Ammon's horn (tissue), 1 donor: ENCODE measurements at places on chromosomes 4 and X.

DNA sequence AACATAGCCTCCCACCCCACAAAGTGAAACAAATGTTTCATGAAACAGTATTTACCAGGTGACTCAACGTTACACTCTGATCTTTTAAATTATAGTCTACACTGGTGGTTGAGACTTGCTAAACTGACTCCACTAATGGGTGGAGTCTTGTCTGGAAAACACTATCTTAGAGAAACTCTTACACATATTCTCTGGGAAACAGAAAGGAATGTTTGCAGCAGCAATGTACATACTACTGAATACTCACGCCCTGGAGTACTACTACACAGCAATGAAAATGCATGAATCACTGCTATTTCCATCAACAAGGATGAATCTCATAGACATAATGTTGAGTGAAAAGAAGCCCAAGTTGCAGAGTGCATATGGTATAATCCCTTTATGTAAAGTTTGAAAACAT, 208.5 kb upstream of the IGFBP7 start:
- no peak for DNase-seq

DNA sequence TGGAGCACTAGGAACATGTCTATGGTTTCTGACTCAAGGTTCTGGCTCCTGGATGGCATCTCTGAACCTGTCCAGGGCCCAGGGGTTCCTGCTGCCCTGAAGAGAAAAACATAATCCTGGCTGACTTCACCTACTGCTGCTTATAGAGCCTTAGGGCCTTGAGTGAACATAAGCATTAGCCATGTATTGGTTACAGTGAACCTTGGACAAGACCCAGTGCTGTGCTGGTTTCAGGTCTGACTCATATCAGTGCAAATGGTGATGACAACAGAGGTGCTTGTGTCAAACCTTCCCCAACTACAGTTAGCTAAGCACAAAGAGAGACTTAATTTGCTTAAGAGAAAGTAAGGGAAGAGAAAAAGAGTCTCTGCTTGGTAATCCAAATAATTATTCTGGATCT, 1047.2 kb downstream of the GLUD2 start:
- DNase-seq = no peak

GRCh38 chr4:825063-825970, 612 bp downstream of the CPLX1 start:
- DNase-seq = no peak

GRCh38 chr4:16992566-16993225, 94.3 kb upstream of the LDB2 start:
- no peak for DNase-seq

- no peak for DNase-seq
Observed at GRCh38 chr4:168683595-168683994, 186.7 kb downstream of the PALLD start.

DNA sequence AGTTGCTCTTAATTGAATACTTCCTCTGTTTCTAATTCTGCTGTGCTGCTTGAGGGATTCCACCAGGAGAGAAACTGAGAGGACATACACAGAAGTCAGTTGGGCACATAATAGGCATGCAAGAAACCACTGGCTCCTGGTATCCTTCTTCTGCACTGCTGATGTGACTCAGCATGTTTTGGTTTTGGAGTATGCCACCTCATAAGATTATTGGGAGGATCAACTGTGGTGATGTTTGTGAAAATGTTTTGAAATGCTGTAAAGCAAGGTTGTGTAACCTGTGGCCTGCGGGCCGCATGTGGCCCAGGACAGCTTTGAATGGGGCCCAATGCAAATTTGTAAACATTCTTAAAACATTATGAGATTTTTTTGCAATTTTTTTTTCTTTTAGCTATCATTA, 119.6 kb downstream of the GATB start:
- no peak for DNase-seq

GRCh38 chrX:122567911-122568310, 616.2 kb upstream of the GRIA3 start:
- no peak for DNase-seq

- peak; percentile 1 for DNase-seq
Observed at GRCh38 chrX:44997282-44997812, 124.4 kb downstream of the KDM6A start.

GRCh38 chr4:81786766-81787165, 315.1 kb upstream of the RASGEF1B start:
- no peak for DNase-seq

- DNase-seq = no peak
Observed at GRCh38 chrX:3648084-3648483, 65.4 kb downstream of the PRKX start.

- DNase-seq = no peak
Observed at GRCh38 chr4:123064390-123064789, 142.0 kb upstream of the NUDT6 start.

DNA sequence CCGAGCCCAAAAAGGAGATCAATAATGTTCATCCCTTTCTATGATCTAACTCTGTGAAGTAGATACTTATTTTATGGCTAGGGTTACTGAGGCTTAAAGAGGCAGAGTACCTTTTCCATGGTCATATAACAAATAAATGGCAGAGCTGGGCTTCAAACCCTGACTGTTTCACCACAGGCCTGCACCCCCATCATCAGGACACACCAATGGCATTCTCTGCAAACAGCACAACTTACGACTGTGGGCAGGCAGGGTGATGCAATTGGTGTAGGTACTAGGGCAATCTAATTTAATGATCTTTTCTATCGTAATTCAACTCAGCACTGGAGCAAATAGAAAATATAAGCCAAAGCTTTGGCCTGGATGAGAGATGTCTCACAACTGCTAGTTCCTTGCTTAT, 118.8 kb upstream of the CBR4 start:
- no peak for DNase-seq

DNA sequence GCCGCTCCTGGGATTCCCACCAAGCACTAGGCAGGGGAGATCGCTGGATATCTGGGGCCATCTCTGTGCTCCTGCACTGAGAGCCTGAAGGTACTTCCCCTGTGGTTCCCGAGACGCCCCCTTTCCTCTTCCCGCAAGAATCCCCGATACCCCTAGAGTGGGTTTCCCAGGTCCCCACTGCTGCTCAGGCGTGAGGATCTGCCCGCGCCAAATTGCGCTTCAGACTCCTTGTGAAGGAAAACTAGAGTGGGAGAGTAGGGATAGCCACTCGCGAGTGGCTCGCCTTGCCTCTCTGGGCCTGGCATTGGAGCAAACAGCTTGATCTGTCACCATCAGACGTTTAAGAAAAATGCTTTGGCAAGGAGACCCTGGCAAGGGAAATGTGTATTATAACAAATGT, 1.5 kb downstream of the IL1RAPL2 start:
- no peak for DNase-seq

DNA sequence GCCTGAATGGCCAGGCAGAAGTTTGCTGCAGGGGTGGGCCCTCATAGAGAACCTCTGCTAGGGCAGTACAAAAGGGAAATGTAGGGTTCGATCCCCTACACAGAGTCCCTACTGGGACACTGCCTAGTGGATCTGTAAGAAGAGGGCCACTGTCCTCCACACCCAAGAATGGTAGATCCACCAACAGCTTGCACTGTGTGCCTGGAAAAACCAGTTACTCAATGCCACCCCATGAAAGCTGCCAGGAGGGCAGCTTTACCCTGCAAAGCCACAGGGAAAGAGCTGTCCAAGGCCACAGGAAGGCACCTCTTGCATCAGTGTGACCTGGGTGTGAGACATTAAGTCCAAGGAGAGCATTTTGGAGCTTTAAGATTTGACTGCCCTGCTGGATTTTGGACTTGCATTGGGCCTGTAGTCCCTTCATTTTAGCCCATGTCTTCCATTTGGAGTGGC, 781.6 kb downstream of the TRAM1L1 start:
- DNase-seq = no peak

DNA sequence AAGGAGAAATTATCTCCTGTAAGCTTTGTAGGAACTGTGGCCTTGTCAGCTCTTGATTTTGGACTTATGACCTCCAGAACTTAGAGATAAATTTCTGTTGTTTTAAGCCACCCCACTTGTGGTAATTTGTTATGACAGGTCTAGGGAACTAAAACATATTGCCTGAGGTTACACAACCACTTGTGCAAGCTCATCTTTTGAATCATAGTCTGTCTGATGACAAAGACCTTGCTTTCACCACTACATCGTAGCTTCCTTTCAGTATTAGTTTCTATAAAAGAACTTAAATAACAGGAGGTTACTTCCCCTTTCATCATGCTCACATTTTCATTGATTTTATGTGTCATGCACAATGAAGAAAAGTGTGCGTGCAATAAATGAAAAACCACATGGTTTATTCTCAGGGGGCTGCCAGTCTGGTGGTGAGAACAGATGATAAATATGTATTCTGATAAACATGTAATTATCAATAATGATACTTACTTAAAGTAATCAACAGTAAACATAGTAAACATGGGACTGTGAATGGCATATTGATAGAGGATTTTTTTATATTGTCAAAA, 690.0 kb upstream of the HS3ST1 start:
- DNase-seq = no peak

DNA sequence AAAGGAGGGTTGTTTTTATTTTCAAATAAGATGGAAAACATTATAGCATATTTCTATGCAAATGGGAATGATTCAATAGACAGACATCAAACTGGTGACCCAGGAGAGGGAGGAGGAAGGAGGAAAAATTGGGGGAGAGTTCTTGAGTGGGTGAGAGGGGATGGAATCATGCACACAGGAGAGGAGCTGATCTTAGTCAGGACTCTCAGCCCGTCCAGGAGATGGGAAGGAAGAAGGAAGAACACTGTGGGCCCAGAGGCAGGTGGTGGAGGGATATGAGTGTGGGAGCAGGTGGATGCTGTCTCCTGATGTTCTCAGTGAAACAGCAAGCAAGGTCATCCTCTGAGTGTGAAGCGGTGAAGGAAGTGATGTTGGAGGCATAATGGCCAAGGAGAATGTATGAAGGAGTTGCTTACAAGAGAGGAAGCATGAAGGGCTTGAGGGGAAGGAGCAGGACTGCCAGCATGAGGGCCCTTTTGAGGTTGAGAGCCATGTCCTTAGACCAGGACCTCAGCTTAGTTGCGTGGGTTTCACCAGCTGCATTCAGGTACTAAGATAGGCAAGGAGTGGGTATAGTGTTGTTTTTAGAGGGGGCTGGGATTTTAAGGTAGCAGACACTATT, 161.7 kb upstream of the NAP1L5 start:
- peak; percentile 18 for DNase-seq

DNA sequence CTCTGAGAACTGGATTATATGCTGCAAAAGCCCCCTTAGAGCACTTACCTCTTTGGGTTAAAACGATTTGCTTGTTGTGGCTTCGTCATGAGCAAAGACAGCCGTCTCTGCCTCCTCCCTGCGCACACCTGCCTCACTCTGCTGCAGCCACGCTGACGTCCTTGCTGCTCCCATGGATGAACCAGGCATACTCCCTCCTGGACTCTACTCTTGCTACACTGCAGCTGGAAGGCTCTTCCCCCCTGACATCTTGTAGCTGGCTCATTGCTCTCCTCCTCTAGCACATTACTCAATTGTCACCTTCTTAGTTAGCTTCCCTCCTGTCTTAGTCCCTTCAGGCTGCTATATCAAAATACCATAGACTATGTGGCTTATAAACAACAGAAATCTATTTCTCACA, 59.3 kb downstream of the FAM114A1 start:
- no peak for DNase-seq

- no peak for DNase-seq
Observed at GRCh38 chrX:1026263-1027015, 186.0 kb downstream of the CRLF2 start.

- no peak for DNase-seq
Observed at GRCh38 chr4:160685729-160686128, 1478.1 kb downstream of the FSTL5 start.

- DNase-seq = no peak
Observed at GRCh38 chr4:173247321-173247720, 78.7 kb downstream of the GALNT7 start.

DNA sequence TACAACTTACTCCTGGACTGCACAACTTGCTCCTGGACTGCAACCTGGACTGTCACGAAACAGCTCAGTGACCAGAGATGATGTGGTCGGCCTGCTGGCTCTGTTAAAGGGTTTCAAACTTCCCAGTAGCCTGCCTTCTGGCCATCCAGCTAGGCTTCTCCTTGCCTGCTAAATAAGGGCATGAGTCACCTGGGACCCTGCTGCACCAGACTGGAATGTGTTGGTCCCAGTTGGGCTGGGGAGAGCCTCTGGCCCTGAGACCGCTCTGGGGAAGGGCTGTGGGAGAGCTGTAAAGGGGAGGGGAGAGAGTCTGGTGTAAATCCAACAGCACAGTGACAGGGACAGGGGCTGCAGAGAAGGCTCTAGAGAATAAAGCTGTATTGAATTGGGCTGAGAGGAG, 165.8 kb downstream of the VSIG4 start:
- no peak for DNase-seq

GRCh38 chrX:63275127-63275526, 76.0 kb downstream of the SPIN4 start:
- peak; percentile 3 for DNase-seq

DNA sequence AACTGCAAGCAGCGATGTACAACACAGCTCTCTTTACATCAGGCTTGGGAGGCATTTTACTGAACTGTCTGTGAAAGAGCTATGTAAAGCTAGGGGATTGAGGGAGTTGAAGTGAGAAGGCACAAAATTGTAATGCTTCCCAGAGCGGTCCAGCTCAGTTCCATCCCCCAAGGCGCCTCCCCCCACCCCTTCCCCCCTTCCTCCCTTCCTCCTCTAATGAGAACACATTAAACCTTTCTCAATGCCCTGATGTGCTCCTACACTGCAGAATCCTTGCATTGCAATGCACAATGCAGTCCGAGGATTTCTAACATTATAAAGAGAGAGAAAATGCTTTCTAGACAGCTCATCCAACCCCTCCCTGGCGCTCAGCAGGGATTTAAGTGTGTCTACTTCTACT, 73.9 kb downstream of the CXXC4 start:
- no peak for DNase-seq

DNA sequence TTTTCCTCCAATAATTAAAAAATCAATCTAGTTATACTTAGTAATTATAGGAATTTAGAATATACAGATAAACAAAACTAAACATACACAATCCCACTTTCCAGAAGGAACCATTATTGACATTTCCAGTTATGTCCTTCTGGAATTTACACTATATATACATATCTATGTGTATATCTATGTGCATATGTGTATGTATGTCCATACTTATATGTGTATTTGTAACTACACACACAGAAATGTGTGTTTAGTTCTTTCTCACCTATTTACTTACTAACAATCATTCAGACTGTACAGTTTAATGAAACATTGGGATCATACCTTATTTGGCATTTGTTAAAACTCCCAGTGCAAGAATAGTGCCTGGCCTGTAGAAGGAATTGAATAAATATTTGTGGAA, 126.4 kb downstream of the FHIP1A start:
- no peak for DNase-seq

DNA sequence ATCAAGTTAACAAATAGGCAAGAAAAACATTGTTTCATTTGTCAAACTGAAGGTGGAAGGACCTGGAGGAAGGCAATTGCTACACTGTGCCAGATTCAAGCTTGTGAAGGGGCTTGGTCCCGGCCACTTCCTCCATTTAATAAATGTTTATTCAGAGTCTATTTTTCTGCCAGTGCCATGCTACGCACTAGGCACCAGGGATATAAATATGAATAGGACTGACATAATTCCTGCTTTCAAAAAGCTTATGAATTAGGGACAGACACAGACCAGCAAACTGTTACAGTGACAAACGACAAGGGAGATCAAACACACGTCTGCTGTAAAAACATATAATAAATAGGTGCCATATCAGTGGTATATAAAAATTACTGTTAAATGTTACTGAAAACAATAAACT, 571 bp downstream of the TLR6 start:
- no peak for DNase-seq
